ENCODE measurements at places on chromosomes 7 and 10. TPM values are rescaled to one million over a fixed set of nuclear protein-coding genes. Genes with fewer than 3 reads are reported as not detected.

DNA sequence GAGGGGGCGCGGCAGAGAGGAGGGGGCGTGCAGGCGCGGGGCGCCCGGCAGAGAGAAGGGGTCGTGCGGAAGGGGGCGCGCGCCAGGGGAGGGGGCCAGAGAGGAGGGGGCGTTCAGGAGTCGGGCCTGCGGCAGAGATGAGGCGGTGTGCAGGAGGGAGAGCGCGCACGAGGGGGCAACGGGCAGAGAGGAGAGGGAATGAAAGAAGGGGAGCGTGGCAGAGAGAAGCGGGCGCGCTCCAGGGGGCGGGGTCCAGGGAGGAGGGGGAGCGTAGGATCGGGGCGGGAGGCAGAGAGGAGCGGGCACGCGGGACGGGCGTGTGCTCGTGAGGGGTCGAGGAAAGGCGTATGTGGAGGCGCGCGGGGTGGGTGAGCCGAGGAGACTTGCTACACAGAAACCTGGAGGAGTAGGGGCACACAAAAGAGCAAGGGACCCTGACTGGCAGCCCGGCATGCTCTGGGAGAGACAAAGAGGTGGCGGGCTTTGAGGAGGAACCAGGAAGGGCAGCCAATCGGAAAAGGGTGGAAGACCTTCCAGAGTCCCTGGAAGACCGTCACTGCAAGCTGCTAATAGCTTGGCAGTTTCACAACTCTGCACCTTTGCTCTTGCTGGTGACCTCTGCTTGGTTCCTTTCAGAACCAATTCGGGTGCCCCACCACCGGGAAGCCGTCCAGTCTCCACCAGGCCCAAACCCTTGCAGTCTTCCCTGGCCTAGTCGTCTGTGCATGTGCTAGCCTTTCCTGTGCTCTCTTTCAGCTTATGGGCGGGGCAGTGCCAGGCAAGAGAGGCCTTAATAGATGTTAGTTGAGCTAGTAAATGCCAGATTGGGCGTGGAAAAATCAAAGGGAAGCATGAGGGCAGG, 639 bp downstream of the DYDC2 start:
- DNase-seq: no peak
- H3K36me3 ChIP-seq: no peaks in the 10 kb centered on the region
- peaks cover 13% of the 10 kb centered on the region for H3K27me3 ChIP-seq
- no peaks in the 10 kb centered on the region for H3K4me1 ChIP-seq

DNA sequence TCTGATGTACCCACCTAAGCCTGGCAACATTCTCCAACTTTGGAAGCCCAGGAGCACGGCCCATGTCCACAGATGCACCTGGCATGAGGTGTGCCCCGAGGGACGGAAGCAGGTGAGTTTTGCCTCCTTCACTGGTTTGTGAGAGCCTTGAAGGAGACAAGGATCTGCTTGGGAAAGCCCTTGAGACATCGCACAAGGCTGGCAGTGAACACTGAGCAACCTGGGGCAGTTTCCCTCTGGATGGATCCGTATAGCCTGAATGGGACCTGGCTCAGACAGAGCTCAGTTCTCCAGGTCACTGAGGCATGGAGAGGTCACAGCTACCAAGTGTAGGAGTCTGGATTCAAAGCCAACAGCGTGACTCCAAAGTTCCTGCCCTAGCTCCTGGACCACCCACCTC, 8.8 kb upstream of the NUPR2 start:
- no peak overlapping the region for H3K27ac ChIP-seq
- no peak for DNase-seq
- no peaks in the 10 kb centered on the region for H3K36me3 ChIP-seq
- no peaks in the 10 kb centered on the region for H3K4me1 ChIP-seq
- H3K4me3 ChIP-seq: no peak overlapping the region

The AGAP9 gene
- total RNA-seq: 9.9 TPM

GRCh38 chr7:38660427-38661099, 29.4 kb upstream of the AMPH start:
- H3K4me3 ChIP-seq: no peak overlapping the region
- DNase-seq: peak; percentile 35
- H3K27me3 ChIP-seq: no peaks in the 10 kb centered on the region
- H3K4me1 ChIP-seq: no peaks in the 10 kb centered on the region

DNA sequence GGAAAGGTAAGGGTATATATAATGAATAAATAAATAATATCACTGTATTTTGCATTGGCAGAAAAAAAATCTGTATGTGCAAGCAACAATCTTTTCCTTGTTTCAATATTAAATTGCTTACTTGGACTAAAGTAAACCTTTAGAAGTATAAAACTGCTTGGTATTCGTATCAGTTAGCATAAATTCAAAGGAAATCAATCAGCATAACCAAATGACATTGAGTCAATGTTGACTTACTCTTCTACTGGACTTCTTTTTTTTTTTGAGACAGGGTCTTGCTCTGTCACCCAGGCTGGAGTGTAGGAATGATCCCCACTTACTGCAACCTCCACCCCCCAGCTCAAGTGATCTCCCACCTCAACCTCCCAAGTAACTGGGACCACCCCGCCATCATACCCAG, 42.3 kb upstream of the KMT2C start:
- H3K27me3 ChIP-seq: no peaks in the 10 kb centered on the region
- H3K4me1 ChIP-seq: no peaks in the 10 kb centered on the region
- no peaks in the 10 kb centered on the region for H3K36me3 ChIP-seq
- no peak overlapping the region for H3K4me3 ChIP-seq

DNA sequence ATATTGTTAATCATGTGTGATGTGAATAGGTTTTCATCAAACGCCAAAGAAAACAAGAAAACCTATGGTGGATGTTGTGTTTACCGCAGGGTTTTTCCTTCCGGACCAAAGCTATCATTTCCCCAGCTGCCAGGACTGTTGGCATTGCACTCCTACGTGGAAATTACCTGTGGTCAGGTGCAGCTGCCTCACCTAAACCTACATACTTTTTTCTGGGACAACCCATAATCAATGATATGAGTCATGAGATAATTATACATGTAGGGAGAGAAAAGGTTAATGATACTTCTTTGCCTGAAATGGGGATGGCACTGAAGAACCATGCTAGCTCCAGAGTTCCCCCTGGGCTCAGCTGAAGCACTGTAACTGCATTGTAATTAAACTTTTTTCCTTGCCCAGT, 223.6 kb upstream of the SEMA3E start:
- DNase-seq: no peak
- H3K4me3 ChIP-seq: no peak overlapping the region
- H3K27ac ChIP-seq: no peak overlapping the region
- no peaks in the 10 kb centered on the region for H3K36me3 ChIP-seq

DNA sequence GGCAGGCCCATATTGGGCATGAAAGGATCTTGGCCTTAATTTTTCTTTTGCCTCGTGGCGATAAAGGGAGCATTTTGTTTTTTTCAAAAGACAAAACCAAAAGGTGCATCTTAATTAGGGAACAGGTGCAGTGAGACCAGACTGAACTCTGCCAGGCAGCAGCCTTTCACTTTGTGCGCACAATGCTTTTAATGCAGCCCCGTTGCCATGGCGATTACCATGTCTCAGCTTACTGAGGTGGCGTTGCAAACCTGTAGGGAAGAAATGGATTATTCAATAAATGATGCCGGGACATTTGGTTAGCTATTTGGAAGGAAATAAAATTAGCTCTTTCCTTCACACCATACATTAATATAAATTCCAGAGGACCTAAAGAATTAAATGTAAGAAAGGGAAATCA, 61.9 kb downstream of the MYL10 start:
- H3K4me3 ChIP-seq: no peak overlapping the region
- 0 out of 2 replicates have a peak, but pooled peaks cover 2% of the 10 kb centered on the region for H3K4me1 ChIP-seq
- H3K36me3 ChIP-seq: no peaks in the 10 kb centered on the region
- H3K27ac ChIP-seq: no peak overlapping the region
- 0 out of 2 replicates have a peak, but pooled peaks cover 3% of the 10 kb centered on the region for H3K27me3 ChIP-seq

GRCh38 chr10:91034494-91035159, 113.7 kb upstream of the ANKRD1 start:
- no peak for DNase-seq
- no peaks in the 10 kb centered on the region for H3K4me1 ChIP-seq
- H3K27me3 ChIP-seq: peaks cover 2% of the 10 kb centered on the region
- no peak overlapping the region for H3K27ac ChIP-seq

The PHYHIPL gene
- total RNA-seq: not detected

DNA sequence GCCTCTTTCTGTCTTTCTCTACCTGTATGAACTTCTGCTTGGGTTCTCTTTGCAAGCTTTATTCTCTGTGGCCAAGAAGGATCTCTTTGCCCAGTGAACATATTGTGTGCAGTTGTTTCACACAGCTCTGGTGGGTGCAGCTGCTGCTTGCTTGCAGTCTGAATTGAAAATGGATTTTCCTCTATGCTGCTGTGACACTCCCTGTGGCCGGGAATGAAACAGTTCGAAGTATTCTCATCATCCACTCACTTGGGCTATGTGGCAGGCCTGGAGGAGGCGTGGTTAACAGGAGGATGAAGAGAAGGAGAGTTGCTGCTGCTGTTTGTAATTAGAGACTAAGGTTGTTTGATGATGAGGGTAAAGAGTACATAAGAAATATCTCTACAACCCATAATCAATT, 28.4 kb upstream of the ITGA8 start:
- no peaks in the 10 kb centered on the region for H3K4me1 ChIP-seq
- no peak overlapping the region for H3K4me3 ChIP-seq
- H3K27ac ChIP-seq: no peak overlapping the region
- DNase-seq: no peak
- no peaks in the 10 kb centered on the region for H3K36me3 ChIP-seq

DNA sequence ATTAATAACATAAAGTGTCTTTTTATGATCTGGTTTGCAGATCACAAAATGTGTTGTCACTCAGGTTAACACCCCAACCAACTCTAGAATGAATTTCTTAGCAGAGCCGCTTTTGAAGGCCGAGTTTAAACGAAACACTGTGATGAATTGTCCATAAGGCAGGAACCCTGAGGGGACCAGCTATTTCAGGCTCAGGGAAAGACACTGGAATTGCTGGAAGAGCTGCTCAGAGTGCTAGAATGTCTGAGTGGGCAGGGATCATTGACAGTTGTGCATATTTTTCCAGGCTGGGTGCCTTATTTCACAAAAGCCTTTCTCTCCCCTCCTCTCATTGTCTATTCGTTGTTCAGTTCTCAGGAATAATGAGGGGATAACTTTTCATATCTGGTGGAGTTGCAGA, 68.7 kb upstream of the PRKG1 start:
- H3K4me3 ChIP-seq: no peak overlapping the region
- DNase-seq: no peak
- H3K27ac ChIP-seq: no peak overlapping the region

The WEE2 gene
- not detected for total RNA-seq

- H3K27ac ChIP-seq: no peak overlapping the region
- H3K4me1 ChIP-seq: no peaks in the 10 kb centered on the region
- H3K27me3 ChIP-seq: no peaks in the 10 kb centered on the region
- H3K4me3 ChIP-seq: no peak overlapping the region
Observed at GRCh38 chr10:59382831-59383295, 20.5 kb upstream of the FAM13C start.

- H3K4me1 ChIP-seq: peaks cover 30% of the 10 kb centered on the region
- H3K27ac ChIP-seq: peak overlapping the region; percentile 82
- no peaks in the 10 kb centered on the region for H3K27me3 ChIP-seq
Observed at GRCh38 chr7:74454021-74454924, 567 bp downstream of the GTF2IRD1 start.

DNA sequence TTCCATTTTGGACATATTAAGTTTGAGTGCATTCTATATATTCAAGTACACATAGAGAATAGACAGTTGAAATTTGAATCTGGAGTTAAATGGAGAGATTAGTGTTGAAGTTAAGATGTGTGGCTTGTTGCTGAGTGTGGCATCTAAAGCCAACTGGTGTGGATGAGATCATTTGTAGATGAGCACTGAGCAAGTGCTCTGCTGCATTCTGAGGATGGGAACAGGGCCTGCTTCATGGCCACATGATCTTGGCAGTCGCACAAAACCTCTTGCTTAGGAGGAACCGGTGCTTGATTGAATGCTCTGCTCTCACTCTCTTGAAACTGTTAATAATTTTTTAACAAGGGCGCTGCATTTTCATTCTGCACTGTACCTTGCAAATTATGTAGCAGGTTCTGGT, 62.0 kb downstream of the EPDR1 start:
- H3K27ac ChIP-seq: no peak overlapping the region
- H3K36me3 ChIP-seq: no peaks in the 10 kb centered on the region
- H3K27me3 ChIP-seq: no peaks in the 10 kb centered on the region
- no peaks in the 10 kb centered on the region for H3K4me1 ChIP-seq
- no peak overlapping the region for H3K4me3 ChIP-seq

DNA sequence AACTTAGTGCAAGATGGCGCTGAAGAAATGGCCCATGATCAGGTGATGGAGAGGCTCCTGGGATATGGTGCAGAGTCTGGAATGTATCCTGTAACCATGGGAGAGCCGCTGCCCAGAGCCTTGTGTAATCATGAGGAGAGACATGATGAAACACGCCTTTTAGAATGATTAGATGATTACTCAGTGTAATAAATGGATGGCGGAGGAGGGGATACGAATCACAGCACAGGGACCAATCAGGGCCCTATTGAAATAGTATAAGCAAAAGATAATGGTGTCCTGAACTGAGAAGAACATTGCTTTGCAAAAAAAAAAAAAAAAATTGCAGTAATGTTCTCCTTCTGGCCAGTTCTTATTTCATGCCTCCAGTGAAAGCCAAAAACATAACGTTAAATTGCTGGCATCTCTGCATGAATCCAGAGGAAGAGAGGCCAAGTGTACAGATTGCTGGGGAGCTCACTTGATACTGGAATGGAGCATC, 668.5 kb upstream of the AUTS2 start:
- H3K4me1 ChIP-seq: no peaks in the 10 kb centered on the region
- H3K27ac ChIP-seq: no peak overlapping the region
- no peaks in the 10 kb centered on the region for H3K36me3 ChIP-seq
- no peak overlapping the region for H3K4me3 ChIP-seq
- H3K27me3 ChIP-seq: no peaks in the 10 kb centered on the region

GRCh38 chr10:31620226-31621151, 301.5 kb downstream of the ZEB1 start:
- no peak for DNase-seq
- no peaks in the 10 kb centered on the region for H3K27me3 ChIP-seq
- no peaks in the 10 kb centered on the region for H3K4me1 ChIP-seq
- no peak overlapping the region for H3K27ac ChIP-seq

The PRSS37 gene
- not detected for total RNA-seq

DNA sequence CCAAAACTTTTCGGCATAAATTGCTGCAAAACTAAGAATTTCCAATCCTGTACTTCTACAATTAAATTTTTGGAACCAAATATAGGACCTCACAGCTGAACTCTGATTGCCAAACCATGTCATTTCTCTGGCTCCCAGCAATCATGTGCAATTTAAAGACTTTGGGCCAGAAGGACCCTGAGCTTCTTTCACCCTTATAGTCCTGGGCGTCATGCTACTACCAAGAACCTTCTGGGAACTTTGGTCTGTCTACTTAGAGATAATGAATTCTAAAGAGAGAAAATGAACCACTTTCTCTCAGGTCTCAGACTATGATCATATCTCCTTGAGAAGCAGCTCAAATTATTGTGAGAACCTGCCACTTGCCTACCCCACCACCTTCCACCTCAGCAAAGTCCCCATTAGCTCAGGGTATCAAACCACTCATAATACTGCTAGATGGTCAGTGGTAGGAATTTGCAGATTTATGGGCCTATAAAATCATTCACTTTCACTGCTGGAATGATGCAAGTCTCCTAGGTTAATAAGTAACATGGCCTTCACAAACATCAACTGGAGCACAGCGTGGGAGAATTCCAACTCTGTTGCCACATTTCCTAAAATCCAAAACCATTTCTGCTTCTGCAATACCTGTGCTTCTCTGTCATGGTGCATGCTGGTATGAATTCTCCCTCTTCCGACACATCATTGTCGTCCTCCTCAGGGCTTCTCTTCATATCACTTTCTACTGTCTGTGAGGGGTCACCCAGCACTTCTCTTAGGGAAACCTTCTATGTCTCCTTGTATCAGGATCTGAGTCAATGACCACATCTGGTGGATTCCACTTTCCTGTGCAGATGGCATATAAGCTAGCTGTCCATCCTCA, 6.6 kb upstream of the WDR91 start:
- H3K4me3 ChIP-seq: no peak overlapping the region
- no peaks in the 10 kb centered on the region for H3K4me1 ChIP-seq
- no peak overlapping the region for H3K27ac ChIP-seq
- DNase-seq: no peak
- H3K36me3 ChIP-seq: no peaks in the 10 kb centered on the region
- peaks cover 4% of the 10 kb centered on the region for H3K27me3 ChIP-seq
